ENCODE measurements at places on chromosomes 6 and 20.
A peak's percentile ranks its signal among the peaks of the same experiment; 100 is the strongest.

GRCh38 chr6:3139090-3139903 lies 18.0 kb downstream of the TUBB2A start:
- DNase-seq, result no peak

DNA sequence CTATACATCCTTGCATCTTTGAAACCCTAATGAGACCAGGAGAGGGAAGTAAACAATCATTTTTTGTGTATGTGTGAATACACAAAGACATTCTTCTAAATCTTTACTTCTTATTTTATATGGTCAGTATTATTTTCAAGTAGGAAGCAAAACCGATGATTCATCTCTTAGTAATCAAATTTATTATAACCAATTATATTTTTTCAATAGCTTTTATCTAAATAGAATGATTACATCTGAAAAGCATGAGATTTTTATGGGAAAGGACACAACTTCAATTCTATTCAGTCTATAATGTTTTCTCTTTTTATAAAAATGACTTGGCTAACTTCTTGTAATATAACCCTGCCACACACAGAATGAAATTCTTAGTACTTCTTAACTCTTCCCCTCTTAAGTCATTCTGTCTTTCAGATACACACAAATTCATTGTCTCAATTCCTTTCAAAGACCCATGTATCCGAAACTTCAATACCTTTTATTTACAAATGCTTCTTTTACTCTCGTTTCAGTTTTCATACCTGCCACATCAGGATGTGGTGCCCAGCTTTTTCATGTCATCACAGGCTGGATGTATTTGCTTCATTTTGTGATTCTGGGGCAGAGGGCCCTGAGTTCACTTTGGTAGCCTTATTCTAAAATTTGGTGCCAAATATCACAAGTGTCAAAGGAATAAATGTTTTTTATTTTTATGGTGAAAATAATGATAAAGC lies 227.0 kb downstream of the PHF3 start:
- DNase-seq, result no peak

GRCh38 chr6:118739696-118740353 lies 88.4 kb upstream of the CEP85L start:
- no peak for DNase-seq

GRCh38 chr6:89782222-89782621 lies 37.4 kb downstream of the MDN1 start:
- DNase-seq, result no peak

DNA sequence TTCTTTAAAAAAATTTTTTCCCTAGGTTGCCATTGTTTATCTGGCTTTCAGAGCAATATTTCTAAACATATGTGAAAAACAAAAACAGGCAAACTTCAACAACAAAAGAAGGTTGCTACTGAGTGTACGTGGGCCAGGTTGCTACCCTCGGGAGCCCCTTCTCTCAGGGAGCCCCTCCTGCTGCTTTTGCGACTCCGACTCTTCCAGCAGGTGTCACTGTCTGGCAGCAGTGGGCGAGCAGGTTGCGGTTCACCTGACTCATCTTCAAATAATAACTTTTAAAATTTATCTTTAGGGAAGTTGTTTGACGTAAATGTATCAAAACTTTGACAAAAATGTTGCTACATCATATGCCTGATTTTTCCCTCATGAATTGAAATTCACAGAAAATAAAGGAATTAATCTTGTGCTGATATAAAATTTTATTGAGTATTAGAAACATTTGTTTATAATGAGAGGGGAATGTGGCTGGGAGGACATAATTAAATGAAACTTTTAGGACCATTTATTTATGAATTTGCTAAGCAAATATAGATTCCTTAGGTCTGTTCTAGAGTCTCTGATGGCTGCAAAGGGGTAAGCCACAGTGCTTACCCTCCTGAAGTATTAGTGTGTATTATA lies 138.8 kb downstream of the HIVEP1 start:
- DNase-seq, result no peak

DNA sequence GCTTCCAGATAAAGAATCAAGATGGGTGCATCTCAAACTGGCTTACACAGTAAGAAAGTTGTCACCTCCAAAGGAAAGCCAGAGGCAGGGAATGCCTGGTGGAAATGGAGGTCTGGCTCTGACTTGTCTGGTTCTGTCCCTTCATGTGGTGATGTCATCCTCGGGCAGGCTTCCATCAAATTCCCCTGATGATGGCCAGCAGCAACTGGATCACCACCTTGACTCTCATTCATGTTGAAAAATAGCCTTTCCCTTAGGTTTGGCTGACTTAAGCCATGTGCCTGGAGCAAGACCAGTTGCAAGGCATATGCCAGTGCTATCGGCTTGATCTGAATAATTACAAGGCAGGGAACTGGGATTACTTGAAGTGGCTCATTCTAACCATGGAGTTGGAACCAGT lies 28.8 kb downstream of the IMPG1 start:
- no peak for DNase-seq

GRCh38 chr20:51972056-51972455 lies 169.7 kb upstream of the SALL4 start:
- no peak for DNase-seq

GRCh38 chr20:43533060-43533459 lies 25.6 kb downstream of the L3MBTL1 start:
- no peak for DNase-seq

DNA sequence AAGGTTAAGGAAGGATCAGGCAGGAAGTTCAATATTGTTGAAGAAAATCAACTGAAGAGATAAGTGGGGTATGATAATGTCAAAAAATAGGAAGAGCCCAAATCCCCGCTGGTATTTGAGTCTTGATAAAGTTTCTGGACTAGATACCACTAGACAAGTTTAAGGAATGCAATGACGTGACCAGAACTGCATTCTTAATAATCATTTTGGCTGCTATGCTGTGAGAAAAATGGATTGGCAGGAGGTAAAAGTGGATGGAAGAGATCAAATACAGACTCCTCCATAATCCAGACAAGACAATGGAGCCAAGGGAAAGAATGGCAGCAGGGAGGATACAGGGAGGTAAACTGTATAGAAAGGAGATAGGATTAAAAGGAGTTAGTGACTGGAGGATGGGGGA lies 128.2 kb downstream of the COL12A1 start:
- no peak for DNase-seq

- DNase-seq, result no peak
These were observed 201.6 kb downstream of the FOXA2 start for GRCh38 chr20:22382742-22383141.

GRCh38 chr6:17653198-17653882 lies 53.2 kb downstream of the FAM8A1 start:
- DNase-seq, result no peak

- DNase-seq, result no peak
These were observed 620.1 kb downstream of the HTR1B start for GRCh38 chr6:76843054-76843822.

DNA sequence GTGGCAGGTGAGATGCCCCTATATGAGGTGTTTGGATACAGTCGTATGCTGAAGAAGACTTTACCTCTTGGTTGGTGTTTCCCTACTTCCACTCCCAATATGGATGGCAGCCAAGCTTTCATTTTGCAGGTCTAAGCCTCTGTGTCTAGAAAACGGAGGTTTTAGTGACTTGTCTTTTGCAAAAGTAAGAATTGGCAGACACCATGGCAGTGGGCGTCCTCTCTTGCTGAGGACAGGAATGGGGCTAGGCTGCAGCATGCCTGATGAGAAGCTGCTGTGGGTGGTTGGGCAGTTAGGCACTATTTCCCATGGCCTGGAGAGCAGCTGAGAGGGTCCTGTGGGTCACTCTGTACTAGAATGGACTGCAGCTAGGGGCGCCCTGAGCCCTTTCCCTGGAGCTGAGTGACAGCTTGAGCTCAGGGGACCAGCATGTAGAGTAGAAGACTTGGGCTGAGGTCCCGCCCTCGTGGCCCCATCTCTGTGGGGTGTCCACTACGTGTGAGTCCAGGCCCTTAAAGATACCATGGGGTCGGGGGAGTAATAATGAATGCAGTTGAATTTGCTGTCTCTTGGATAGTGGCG lies 127.4 kb downstream of the CDH26 start:
- DNase-seq, result no peak

- DNase-seq, result no peak
These were observed 27.2 kb downstream of the PANK2 start for GRCh38 chr20:3916364-3916763.

DNA sequence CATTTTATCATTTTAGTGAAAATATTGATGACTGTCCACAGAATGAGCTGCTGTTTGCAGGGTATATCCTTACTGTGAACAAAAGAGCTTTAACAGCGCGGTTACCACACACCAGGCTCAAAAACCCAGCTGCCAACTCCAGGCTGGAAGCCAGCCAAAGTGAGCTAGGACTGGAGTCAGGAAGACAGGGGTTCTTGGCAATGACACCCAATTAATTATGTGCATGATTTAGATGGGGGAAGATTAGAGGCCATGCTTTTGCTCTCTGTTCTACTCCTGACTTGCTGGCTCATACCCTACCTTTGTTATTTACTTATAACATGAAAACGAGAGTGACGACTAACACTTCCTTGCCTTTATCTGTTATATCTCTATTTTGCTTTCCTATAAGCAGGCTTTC lies 128.9 kb upstream of the SHLD1 start:
- DNase-seq, result no peak

- no peak for DNase-seq
These were observed 13.4 kb downstream of the IYD start for GRCh38 chr6:150382171-150382570.

DNA sequence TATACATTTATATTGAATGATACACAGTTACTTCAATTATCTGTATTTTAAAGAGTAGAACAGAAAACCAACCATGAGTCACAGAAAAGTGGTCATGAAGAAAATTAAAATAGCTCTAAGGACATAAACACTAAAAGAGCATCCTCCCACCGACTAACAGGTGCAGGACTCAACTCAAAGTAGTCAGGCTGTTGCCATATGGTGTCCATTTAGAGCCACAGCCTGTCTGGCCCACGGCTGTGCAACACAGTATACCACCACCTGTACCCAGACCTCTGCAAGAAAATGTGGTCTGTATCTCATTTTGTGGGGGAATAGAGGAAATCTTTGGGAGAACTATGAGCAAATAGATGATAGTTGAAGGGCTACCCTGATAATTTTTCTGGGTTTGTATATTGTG lies 449.8 kb upstream of the RNF217 start:
- DNase-seq, result no peak

DNA sequence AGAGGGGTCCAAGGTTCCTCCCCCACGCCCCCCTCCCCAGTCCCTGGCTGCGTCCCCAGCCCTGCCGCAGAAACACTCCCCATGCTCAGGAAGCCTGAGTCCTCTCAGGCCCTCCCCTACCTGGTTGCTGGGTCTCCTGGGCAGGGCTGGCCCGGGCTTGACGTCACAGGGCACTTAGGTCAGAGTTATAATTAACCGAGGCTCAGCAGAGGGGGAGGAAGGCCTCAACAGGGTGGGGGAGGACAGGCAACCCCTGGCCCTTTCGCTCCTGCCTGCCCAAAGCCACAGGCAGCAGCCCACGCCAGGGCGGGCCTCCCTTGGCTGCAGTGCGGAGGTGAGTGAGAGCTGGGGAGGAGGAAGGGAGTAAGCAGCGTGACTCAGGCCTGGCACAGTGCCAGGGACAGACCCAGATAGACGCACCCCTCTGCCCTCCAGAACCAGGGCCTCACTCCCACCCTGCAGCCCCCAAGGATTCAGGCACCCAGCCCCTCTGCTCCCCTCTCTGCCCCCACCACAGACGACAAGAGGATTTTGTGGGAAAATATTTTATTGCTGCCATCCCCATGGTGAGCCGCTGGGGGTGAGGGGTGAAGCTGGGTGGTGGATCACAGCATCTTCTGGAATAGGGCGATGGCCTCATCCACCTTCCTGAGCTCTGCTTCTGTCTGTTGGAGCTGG lies at the start of gene VWA7:
VWA7 (minus strand) TSS at position 340 of the 678 bp plus-strand sequence. CDS start 549 bp downstream, outside the sequence.
- DNase-seq, result peak; percentile 37

- no peak for DNase-seq
These were observed 245.7 kb downstream of the RNF144B start for GRCh38 chr6:18632670-18633410.

DNA sequence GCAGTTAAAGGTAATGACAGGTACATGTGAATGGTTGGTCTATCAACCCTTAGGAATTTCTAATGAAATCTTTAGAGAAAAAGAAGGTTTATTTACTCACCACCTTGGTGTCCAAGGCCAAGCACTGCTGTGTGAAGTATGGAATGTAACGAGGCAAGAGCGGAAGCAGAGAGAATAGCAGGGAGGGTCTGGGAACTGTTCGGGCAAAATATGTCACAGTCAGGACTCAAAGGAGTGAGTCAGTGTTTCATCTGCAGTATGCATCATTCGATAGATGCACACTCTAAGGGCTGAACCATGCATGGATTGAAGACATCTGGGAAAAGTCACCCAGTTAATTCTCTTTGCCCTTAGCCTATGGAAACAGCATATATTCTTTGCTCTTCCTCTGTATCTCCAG lies 33.2 kb downstream of the ADGRF5 start:
- no peak for DNase-seq

GRCh38 chr6:161750686-161751085 lies 476.8 kb upstream of the AGPAT4 start:
- DNase-seq, result no peak

DNA sequence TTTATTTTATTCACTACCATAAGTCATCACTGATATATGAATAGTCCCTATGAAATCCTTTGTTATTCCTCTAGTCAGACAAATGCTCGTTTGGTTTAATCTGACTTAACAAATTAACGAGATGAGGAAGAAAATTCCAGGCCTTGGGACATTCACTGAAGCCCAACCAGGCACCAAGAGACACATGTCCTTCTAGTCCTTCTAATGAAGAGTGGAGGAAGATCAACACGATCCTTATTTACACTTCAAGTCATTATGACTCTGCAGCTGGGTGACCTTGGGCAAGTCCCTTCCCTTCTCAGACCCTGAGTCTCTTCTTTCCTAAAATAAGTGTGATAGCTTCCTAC lies 117.5 kb downstream of the CEBPB start:
- DNase-seq, result no peak

- no peak for DNase-seq
These were observed 3.4 kb downstream of the TFAP2B start for GRCh38 chr6:50822078-50822476.

- DNase-seq, result no peak
These were observed 96.3 kb downstream of the MTFR2 start for GRCh38 chr6:136153707-136154375.

DNA sequence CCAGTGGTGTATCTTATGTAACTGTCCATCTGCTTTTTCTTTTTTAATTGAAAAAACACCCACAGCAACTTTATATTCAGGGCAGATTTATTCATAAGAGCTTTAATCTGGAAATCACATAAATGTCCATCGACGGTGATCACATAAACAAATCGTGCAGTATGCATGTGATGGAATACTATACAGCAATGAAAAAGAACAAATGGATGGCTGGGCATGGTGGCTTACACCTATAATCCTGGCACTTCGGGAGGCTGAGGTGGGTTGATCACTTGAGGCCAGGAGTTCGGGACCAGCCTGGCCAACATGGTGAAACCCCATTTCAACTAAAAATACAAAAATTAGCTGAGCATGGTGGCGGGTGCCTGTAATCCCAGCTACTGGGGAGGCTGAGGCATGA lies 39.1 kb downstream of the VSTM2L start:
- DNase-seq, result no peak

DNA sequence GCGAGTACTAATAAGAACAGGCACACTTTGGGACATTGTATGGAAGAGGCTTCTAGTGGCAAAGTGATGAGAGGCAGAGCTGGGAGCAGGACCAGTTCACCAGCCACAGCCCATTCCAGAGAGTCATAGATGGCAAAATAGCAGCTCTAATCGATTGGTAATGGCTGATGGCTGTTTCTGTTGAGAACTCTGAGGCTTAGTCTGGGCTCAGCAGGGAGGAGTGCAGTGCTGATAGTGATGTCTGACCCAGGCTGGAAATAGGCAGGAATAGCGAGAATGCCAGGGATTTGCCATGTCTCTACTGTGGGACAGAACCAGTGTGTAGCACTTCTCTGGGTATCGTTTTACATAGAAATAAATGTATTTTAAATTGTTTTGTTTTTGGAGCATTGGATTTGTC lies 620.0 kb upstream of the FLRT3 start:
- DNase-seq, result no peak

GRCh38 chr6:148952147-148953035 lies 205.6 kb downstream of the UST start:
- no peak for DNase-seq
